ENCODE measurements at places on chromosomes 3 and 15.
A peak's percentile ranks its signal among the peaks of the same experiment; 100 is the strongest.

GRCh38 chr3:59535791-59536221 lies 486.0 kb upstream of the CFAP20DC start:
- DNase-seq = peak; percentile 60

DNA sequence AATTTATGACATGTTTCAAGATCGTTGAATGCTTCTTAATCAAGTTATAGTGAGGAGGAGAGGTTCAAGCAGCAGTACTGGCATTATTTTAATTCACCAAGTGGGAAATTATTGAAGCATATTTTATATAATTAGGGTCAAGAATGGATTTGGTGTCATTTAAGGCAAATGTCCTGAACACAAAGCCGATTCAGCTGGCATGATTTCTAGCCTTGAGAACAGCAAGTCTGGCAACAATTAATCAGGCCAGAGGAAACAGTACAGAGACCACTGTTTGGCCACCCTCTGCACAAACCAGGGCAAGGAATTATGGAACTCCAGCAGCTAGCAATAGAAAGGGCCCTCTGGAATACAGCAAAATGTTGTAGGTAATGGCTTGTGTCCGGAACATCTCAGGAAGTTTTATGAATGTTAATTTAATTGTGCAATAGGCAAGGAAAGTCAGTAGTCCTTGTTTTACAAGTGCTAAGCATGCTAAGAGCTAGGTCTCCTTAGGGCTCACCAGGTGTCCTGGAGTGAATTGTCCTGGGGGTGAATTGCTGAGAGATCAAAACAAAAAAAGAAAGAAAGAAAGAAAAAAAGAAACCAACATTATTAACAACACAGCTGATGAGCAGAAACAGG lies 38.7 kb upstream of the SNRK start:
- no peak for DNase-seq

DNA sequence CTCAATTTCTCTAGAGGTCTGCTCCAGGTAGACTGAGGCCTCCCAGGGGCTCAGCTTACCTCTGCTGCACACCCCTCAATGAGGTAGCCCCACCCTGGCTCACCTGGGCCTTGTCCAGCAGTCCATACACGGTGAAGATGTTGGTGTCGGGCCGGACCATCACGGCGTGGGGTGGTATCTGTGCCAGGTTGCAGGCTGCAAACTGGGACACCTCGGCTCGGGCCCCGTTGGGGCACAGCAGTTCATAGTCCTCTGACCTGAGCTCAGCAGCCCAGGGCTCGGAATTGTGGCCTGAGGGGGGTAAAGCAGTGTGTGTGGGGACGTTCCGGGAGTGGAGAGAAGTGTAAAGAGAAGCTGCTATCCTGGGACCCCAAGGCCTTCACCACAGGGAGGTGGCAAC lies 23.2 kb downstream of the MELTF start:
- DNase-seq = no peak

DNA sequence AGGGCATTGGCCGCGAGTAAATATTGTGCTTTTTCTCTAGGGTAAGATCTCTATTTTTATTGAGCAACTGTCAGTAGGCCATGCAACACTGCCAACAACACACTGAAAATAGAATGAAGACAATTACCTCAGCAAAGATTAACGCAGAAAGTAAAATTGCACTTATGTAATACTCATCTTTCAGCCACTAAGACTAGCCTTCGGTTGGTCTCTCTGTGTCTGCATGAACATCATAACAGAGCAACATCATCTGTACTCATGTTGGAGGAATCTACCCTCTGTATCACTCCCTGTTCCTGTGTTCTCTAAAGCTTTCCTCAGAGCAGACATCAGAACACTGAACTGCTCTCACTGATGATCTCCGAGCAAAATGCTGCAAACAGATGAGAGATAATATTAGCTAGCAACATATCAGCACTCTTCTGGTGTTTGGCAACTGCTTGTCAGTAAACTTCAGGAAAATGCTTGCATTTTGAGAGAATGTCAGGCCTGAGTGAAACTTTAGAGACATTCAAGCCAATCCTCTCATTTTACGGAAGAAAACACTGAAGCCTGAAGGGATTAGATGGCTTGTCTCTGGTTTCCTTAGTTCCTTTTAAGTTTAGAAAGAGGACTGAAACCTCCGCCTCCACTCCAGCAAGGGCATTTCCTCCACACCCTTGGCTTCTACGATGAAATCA lies 8.4 kb upstream of the LRRC3B start:
- DNase-seq = no peak

DNA sequence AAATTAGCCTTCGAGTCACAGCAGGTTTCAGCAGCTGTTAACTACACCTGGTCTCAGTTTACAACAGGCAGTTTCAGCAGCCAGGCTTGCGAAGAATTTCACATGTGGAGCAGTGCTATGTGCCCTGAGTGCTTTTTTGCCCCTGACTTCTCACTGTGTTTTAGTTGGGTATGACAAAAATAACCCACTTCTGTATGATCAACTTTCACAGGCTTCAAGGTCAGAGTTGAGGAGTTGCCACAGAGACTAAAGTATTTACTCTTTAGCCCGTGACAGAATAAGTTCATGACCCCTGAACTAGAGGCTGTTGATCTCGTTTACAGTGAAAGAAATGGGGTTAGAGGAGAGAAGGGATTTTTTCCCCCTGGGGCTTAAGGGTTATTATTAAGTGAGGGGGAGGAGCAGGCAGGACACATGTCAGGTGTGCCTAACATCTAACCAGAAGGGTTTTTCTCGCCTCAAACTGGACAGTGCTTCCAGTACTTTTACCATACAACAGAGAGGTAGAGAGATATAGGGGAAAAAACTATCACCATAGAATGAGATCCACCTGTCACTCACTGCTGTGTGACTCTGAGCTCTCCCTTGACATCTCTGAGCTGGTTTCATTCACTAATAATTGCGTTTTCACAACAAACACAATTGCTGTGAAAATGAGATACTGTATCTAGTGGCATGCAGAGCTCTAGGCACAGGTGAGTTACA lies 14.0 kb upstream of the TOPBP1 start:
- DNase-seq = no peak

GRCh38 chr3:132659000-132659364 lies 627 bp downstream of the ACAD11 start:
- no peak for DNase-seq

DNA sequence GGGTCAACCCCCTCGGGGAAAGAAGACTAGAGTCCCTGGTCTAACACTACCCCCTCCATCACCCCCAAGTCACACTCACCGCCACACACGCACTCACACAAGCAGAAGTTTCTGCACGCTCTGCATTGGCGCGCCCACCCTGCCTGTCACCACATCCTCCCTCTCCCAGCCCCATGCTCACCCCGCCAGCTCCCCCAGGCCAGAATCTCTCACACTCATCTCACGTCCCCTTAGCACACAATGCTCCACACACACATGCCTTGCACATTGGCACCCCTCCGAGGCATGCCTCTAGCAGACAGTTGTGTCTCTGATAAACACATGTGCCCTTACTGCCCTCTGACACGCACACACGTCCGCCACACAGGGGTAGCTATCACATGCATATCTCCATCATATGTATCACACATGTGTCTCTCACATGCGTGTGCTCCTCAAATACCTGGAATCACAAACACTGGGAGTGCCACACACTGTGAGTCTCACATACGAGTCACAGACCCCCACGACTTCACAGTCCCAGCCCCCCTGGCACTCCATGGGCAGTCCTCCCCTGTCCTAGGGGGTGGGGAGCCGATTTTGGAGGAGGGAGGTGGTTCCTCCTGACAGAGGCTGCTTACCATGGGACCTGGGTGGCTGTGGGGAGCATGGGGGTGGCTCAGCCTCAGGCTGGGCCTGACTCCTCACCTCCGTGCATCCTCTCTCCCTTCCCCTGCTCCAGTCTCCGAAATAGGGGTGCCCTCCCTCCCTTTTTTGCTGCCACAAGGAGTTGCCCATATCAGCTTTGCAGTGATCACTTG lies 898 bp downstream of the FBLN2 start:
- DNase-seq = no peak

DNA sequence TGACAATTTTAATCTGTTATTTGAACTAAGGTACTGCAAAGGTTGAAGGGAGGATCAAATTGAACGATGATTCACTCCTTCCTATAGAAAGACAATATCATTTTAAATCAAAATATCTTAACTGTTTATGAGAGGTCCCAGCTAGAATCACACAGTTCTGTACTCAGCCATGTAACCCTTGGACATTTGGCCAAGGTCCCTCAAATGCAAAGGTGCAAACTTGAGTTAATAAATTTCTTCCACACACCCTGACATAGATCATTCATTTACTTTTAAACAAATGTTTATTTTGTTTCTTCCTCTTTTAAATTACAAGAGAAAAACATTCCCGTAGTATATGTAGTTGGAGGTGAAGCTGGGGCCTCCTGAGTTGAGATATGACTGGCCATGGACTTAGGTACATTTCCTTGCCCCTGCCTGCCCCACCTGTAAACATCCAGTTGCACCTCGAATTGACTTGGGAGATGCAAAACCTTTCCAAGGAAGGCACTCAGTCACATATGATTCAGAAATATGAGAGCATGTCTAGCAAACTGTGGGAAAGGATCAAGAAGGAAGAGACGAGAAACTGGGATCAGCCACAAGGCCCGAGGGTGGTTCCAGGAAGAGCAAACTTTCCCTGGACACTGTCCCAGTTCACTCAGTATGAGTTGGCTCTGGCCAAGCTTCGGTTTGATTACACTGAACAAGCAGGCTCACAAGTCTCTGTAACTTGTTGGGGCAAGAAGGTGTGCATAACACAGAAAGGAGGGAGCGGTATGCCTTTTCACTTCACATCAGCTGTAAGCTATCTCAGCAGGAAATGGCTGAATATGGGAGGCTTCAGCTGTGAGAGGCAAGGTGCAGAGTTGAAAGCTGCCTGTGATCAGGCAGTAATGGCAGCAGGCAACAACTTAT lies 6.7 kb downstream of the TNFSF10 start:
- DNase-seq = peak; percentile 46

DNA sequence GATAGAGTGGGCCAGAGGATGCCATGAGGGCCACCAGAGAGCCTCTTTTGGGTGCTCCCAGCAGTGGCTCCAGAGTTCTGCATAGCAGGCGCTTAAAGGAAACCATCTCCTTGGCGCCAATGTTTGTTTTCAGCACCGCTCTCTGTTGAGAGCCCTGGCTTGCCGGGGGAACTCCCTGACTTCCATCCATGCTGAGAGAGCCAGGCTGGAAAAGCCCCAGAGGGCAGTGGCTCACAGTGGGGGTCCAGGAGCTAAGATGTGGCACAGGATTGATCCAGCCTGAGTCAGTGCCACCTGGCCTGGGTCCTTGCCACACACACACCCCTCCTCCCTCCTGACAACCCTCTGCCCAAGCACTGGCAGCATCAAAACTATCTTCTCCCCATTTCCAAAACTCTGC lies 50.4 kb upstream of the HACD2 start:
- DNase-seq = no peak

- no peak for DNase-seq
These were observed 725 bp upstream of the SCAMP2 start for GRCh38 chr15:74873756-74874424.

GRCh38 chr15:44633603-44634002 lies 29.9 kb downstream of the SPG11 start:
- DNase-seq = no peak

DNA sequence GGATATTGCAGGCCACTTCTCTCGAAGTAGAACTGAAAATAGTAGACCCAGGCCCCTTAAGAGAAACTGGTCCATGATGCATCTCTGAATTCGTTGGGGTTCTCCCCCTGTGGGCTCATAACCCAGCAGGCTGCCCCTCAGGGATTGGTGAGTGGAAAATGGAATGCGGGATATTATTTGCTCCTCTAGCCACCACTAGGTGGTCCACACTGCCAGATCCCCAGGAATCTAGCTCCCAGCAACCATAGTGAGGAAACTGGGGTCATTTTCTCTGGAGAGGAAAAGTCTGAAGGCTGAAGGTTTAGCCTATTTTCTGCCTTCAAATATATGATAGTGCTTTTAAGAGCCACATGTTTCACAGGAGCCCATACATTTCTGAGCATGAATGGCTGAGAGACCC lies 6.7 kb downstream of the CX3CR1 start:
- DNase-seq = no peak

DNA sequence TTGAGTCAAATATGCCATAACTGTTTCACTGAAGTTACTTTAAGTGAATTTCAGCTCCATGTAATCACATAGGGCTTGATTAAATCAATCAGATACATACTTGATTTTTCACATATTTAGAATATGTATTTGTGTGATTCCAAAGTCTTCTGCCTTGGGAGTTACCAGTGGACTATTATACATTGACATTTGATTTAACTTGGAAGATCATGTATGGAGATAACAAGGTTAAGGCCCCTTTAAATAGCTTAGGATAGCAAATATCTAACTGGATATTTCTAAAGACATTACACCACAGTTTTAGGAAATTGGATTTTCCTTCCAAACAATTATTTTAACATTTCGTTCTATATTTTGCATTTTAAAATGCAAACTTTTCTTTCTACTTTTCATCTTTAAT lies 405.0 kb downstream of the RAP2B start:
- DNase-seq = no peak

GRCh38 chr3:152272771-152273242 lies 4.1 kb downstream of the MBNL1 start:
- DNase-seq = no peak

DNA sequence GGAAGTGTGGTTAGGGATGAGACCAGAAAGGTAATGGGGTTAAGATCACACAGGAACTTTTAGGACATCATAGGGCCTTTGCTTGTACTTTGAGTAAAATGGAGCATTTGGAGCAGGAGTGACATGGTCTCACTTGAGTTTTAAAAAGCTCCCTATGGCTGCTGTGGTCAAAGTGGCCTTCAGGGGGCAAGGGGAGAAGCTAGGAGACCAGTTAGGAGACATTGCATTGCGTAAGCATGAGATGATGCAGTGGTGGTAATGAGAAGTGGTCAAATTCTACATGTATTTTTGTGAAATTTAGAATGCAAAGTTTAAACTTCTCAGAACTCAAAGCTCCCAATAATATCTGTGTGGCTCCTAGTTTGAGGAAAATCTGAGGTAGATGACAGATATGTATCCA lies 27.9 kb downstream of the MED12L start:
- no peak for DNase-seq

GRCh38 chr15:41957021-41957897 lies 15.1 kb downstream of the EHD4 start:
- DNase-seq = no peak

- DNase-seq = no peak
These were observed 32.1 kb downstream of the PTH1R start for GRCh38 chr3:46909535-46910161.

GRCh38 chr3:188187053-188187452 lies 33.1 kb downstream of the LPP start:
- no peak for DNase-seq
